Lung (tissue), 17 donors: ENCODE measurements at places on chromosomes 2 and 18. TPM values are rescaled to one million over a fixed set of nuclear protein-coding genes. Genes with fewer than 3 reads are reported as not detected.

The TUBA4B gene
- 5.7 TPM for total RNA-seq

The CELF4 gene
- 3.0 TPM for total RNA-seq

The PLB1 gene
- total RNA-seq, result 8.0 TPM

The MYOM1 gene
- total RNA-seq, result 4.6 TPM

The IL37 gene
- total RNA-seq, result not detected

The PTPRN gene
- total RNA-seq, result 2.6 TPM

The FEV gene
- not detected for total RNA-seq

The BOLA3 gene
- total RNA-seq, result 36.4 TPM

The TMEM150A gene
- 29.0 TPM for total RNA-seq

- no peak overlapping the region for H3K4me3 ChIP-seq
- no peak for DNase-seq
- peaks cover 5% of the 10 kb centered on the region for H3K4me1 ChIP-seq
- no peak overlapping the region for H3K27ac ChIP-seq
- no peaks in the 10 kb centered on the region for H3K27me3 ChIP-seq
- no peaks in the 10 kb centered on the region for H3K36me3 ChIP-seq
These were observed 413.6 kb upstream of the ID2 start for GRCh38 chr2:8268172-8268783.

DNA sequence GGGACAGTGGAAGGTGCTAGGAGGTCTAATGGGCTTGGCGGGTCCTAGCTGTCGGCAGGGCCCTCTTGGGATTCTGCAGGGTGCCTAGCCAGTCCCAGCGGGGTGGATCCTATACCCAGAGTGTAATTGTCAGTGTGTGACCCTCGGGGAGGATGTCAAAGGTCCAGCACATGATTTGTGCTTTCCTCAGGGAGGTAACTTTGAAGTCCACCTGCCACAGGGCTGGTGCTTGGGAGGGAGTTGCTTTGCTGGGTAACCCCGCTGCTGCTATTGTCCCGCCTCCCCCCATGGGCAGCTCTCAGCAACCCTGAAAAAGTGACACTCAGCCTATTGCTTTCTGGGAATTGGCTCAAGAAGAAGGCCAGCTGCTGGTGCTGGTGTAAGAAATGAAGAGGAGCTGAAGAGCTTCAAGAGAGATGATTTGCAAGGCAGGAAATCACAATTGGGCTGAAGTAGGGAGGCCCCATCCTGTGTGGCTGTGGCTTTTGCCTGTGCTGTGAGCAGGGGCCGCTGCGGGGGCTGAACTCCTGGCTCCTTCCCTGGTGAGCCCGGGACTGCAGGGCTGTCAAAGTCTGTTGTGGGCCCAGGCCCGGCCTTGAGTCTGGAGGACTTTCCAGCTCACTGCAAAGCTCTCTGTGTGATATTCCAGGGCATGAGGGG lies 36.4 kb downstream of the EMILIN2 start:
- peaks cover 29% of the 10 kb centered on the region for H3K4me1 ChIP-seq
- no peak overlapping the region for H3K27ac ChIP-seq
- no peaks in the 10 kb centered on the region for H3K27me3 ChIP-seq
- H3K4me3 ChIP-seq, result no peak overlapping the region

DNA sequence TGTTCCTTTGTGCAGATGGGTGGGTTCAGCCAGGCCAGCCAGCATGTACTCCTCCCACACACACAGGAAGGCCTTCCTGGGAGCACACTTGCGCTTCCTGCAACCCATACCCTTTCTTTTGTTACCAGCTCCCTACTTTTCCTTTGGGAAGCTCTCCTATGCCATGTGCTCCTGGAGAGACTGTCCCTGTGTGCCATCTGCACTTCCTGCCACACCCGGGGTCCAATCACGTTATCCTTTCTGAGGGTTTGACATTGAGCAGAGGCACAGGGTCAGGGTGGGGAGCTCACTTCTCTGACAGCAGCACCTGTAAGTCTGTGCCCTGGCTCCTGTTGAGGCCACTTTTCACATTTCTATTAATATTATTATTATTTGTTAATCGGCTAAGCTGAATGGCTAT lies 62.9 kb downstream of the COPS8 start:
- H3K4me1 ChIP-seq, result no peaks in the 10 kb centered on the region
- DNase-seq, result no peak
- H3K27me3 ChIP-seq, result no peaks in the 10 kb centered on the region

DNA sequence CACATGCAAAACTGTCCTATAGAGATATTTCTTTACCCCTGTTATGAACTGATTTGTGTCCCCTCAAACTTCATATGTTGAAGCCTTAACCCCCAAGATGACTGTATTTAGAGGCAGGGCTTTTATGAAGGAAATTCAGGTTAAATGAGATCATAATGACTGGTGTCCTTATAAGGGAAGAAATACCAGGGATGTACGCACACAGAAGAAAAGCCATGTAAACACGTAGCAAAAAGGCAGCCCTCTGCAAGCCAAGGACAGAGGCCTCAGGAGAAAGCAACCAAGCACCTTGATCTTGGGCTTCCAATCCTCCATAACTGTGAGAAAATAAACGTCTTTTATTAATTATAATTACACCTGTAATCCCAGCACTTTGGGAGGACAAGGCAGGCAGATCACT lies 101.3 kb upstream of the NDUFV2 start:
- H3K27ac ChIP-seq, result no peak overlapping the region
- no peaks in the 10 kb centered on the region for H3K27me3 ChIP-seq
- no peaks in the 10 kb centered on the region for H3K36me3 ChIP-seq
- H3K4me1 ChIP-seq, result peaks cover 2% of the 10 kb centered on the region
- DNase-seq, result no peak

DNA sequence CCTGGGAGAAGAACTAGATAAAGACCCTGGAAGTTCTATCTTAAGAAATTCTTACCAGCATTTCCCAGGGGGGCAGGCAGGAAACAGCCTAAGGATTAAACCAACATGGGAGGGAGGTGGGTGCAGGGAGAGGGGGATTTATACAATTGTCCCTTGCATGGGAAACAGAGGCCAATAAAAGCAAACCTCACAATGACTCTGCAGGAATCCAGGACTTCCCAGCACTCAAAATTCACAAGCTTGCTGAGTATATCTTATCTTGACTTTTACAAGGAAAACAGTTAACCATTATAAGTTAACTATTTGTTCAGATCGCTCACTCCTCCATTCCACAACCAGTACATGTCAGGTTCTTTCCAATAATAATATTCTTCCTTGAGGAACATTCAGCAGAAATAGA lies 241.3 kb downstream of the MREG start:
- DNase-seq, result no peak
- H3K4me1 ChIP-seq, result no peaks in the 10 kb centered on the region
- no peak overlapping the region for H3K27ac ChIP-seq
- H3K36me3 ChIP-seq, result no peaks in the 10 kb centered on the region
- no peaks in the 10 kb centered on the region for H3K27me3 ChIP-seq

GRCh38 chr2:27092696-27093429 lies 6.3 kb downstream of the KHK start:
- no peak overlapping the region for H3K27ac ChIP-seq
- no peak for DNase-seq
- no peaks in the 10 kb centered on the region for H3K36me3 ChIP-seq
- H3K27me3 ChIP-seq, result no peaks in the 10 kb centered on the region

DNA sequence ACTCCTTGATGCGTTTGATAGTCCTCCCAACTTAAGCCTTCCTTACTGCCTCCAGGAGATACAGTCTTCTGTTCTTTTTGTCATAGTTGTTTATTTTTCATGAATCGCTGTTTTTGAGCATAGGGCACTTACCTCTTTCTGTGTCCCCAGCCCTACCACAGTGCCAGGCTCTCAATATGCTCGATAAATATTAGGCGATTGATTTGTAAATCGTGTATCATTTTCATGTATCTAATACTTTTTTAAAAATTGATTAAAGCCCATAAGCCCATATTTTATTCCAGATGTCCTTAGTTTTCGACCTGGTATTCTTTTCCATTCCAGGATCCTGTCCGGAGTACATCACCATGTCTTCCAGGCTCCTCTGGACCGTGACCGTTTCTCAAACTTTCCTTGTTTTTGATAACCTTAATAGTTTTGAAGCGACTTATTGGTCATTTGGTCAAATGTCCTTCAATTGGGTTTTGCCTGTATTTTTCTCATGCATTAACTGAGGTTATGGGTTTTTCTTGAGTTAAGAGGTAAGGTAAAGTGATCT lies 444 bp upstream of the MMADHC start:
- H3K4me3 ChIP-seq, result peak overlapping the region; percentile 92
- no peak for DNase-seq

GRCh38 chr2:231475965-231476364 lies 11.7 kb upstream of the NCL start:
- no peaks in the 10 kb centered on the region for H3K4me1 ChIP-seq
- DNase-seq, result no peak
- H3K27me3 ChIP-seq, result no peaks in the 10 kb centered on the region
- H3K27ac ChIP-seq, result no peak overlapping the region
- H3K36me3 ChIP-seq, result no peaks in the 10 kb centered on the region
- no peak overlapping the region for H3K4me3 ChIP-seq

- no peaks in the 10 kb centered on the region for H3K4me1 ChIP-seq
- DNase-seq, result no peak
- H3K27me3 ChIP-seq, result no peaks in the 10 kb centered on the region
- peaks cover 3% of the 10 kb centered on the region for H3K36me3 ChIP-seq
- H3K27ac ChIP-seq, result no peak overlapping the region
These were observed 24.2 kb downstream of the RBM45 start for GRCh38 chr2:178136321-178137025.

GRCh38 chr18:58606236-58606635 lies 22.7 kb downstream of the ALPK2 start:
- H3K36me3 ChIP-seq, result no peaks in the 10 kb centered on the region
- H3K27ac ChIP-seq, result no peak overlapping the region
- no peak for DNase-seq
- H3K4me3 ChIP-seq, result no peak overlapping the region
- peaks cover 4% of the 10 kb centered on the region for H3K4me1 ChIP-seq

- H3K4me3 ChIP-seq, result no peak overlapping the region
- no peak for DNase-seq
- H3K27ac ChIP-seq, result no peak overlapping the region
- H3K36me3 ChIP-seq, result peaks cover 13% of the 10 kb centered on the region
- no peaks in the 10 kb centered on the region for H3K27me3 ChIP-seq
These were observed 73.5 kb downstream of the ANTXR1 start for GRCh38 chr2:69086466-69086865.

DNA sequence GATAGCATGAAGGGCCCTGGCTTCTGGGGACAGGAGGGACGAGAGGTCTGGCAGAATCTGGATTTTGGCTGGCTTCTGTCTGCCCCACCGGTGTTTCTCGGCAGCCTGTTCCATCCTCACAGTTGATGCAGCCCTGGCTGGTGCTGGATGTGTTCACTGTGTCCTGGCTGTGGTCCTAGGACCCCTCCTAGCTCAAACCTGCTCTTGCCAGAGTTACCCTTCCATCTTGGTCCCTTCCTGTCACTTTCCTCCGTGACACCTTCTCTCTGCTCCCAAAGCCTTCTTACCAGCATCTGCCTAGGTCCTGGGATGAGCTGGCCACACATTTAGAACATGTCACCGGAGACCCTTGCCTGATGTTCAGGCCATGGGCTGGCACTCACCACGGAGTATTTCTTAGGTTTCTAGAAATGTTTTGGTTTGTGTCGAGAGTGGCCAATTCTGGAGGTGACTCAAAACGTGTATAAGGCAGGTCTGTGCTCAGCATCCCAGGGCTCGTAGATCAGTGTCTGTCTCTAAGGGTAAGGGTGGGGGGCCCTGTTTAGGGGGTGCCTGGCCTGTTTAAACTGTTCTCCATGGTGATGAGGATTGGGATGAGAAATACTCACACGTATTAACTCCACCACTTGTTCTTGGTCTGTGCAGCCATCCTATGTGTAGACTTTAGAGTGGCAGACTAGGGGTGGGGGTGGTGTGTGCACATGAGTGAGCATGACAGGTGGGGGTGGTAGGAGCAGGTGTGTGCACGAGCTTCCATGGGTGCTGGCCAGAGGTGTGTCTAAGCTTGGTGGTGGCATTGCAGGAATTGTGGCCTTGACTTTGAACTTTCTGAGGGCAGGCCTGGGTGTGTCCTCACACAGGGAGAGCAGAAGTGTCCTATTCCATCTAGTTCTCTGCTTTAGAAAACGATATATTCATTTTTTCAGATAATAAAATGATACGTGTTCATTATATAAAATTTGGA lies 162.7 kb downstream of the DYSF start:
- H3K27me3 ChIP-seq, result no peaks in the 10 kb centered on the region
- no peaks in the 10 kb centered on the region for H3K4me1 ChIP-seq
- H3K27ac ChIP-seq, result peak overlapping the region; percentile 55
- no peak overlapping the region for H3K4me3 ChIP-seq
- no peaks in the 10 kb centered on the region for H3K36me3 ChIP-seq

DNA sequence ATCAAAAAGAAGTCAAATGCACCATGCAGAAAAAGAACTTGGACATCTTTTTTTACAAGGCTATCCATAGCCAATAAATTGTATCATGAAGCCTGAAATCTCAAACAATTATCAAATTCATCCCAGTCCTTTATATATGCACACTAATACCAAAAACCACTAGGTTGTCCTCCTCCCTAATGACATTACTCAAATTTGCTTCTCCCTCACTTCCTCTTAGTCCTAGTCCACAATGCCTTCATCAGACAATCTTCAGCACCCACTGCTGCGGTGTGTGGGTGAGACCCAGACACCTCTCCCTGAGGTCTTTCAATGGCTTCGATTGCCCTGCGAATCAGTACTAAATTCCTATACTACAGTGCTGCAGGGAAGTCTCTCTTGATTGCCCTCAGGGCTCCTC lies 58.1 kb downstream of the CLASP1 start:
- H3K4me3 ChIP-seq, result no peak overlapping the region
- no peak overlapping the region for H3K27ac ChIP-seq
- no peaks in the 10 kb centered on the region for H3K27me3 ChIP-seq
- H3K36me3 ChIP-seq, result no peaks in the 10 kb centered on the region
- DNase-seq, result no peak
- no peaks in the 10 kb centered on the region for H3K4me1 ChIP-seq

DNA sequence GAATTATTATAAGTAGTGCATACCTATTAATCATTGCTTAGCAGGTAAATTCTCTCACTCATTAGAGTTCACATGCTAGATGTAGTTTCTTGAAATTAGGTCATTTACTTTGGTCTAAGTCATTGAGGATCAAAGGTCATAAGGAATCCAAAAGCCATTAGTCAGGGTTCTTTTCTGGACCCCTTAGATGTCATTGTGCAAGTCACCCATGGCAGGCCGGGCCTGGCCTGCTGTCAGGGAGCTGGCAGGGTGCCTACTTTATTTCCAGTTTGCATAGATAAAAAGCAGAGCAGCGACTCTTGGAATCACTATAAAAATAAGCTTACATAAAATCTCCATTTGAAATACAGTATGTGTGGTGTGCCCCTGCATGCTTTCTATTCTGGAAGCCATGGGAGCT lies 91.3 kb downstream of the MEIS1 start:
- peak overlapping the region; percentile 26 for H3K27ac ChIP-seq
- H3K27me3 ChIP-seq, result no peaks in the 10 kb centered on the region
- H3K36me3 ChIP-seq, result peaks cover 61% of the 10 kb centered on the region
- peak; percentile 72 for DNase-seq
- peaks cover 18% of the 10 kb centered on the region for H3K4me1 ChIP-seq
- H3K4me3 ChIP-seq, result no peak overlapping the region
